Thymus (tissue), 14 donors: ENCODE measurements at places on chromosomes 7 and 10.

DNA sequence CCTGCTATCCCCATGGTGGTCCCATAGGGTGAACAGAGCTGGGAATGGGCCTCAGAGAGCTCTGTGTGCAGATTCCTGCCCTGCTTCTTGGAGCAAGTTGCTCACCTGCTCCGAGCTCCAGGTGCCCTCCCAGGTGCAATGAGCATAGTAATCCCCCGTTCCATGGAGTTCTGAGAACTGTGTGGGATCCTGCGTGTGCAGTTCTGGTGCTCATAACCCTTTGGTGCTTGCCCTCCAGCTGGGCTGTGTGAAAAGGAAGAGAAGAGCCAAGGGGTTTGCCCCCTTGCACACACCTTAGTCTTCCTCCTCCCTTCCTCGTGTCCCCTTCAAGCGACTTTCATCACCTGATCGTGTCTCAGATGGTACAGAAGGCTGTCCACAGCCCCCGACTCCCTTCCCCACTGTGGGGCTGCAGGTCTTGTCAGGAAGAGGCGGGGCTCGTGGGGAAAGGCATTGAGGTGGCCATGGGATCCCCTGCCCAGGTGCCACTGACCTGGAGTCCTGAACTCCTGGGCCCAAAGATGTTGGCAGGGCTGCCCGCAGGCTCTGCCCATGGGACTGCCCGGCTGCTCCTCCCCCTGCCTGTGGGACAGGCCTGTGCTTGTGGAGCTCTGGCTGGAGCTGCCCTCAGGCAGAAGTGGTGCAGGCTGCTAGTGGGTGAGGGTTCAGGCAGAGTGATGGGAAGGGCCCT lies 21.9 kb upstream of the ZNF488 start:
- no peak for DNase-seq

GRCh38 chr10:10294184-10294880 lies 723.3 kb upstream of the CELF2 start:
- DNase-seq: no peak

GRCh38 chr10:11336722-11337162 lies 274.7 kb downstream of the USP6NL start:
- no peak for DNase-seq

- no peak for DNase-seq
These were observed 77.9 kb downstream of the ZMIZ1 start for GRCh38 chr10:79146611-79147130.

DNA sequence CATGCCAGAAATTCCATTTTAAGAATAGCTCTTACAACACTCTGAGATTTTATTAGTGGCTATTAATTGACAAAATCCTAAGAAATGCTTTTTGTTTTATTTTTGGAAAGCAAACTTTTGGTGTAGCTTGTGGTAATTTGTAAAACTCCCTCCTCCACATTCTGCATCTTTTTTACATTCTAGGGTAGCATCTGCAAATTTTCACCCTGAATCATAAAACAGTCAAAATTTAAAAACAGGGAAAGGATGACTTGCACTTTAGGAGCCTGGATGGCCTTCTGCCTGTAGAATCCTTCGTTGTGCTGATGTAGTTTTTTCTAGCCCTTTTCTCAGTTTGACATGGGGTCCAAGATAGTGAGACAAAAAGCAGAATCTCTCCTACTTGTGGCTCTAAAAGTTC lies 316.1 kb downstream of the ADRA2A start:
- no peak for DNase-seq
